Stimulated activated CD8-positive, alpha-beta memory T cell treated with anti-CD3 and anti-CD28 coated beads, Interleukin-7, amount 100 ng/mL, for 48 hours (primary cell): ENCODE measurements at places on chromosomes 6 and 20.

DNA sequence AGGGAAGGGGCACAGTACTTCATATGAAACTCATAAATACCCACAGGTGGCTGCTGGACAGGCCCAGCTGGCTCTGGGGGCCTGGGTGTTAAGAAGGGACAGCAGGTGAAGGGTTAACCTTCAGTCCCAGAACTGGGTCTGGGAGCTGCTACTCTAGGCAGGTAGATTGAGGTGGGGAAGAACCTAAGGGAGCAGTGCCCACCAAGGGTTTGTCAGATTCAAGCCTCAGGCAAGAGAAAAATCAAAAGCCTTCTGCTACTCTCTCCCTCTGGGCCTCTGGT lies 5.6 kb downstream of the RPL10A start:
- DNase-seq: no peak

DNA sequence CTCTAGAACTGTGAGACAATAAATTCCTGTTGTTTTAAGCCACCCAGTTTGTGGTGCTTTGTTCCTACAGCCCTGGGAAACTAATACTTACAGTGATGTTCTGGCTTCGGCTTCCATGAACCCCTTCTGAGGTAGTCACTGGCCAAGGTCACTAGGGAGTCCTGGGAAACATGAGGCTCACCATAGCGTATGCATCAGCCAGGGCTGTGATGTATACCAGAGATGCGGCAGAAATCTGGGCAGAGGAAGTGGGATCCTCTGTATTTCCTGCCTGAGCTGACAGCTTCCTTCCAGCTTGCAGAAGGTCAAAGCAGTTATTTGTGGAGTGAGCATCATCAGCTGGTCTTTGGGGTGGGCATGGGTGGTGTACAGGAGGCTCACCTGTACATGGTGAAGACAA lies 27.9 kb downstream of the KAT14 start:
- no peak for DNase-seq

DNA sequence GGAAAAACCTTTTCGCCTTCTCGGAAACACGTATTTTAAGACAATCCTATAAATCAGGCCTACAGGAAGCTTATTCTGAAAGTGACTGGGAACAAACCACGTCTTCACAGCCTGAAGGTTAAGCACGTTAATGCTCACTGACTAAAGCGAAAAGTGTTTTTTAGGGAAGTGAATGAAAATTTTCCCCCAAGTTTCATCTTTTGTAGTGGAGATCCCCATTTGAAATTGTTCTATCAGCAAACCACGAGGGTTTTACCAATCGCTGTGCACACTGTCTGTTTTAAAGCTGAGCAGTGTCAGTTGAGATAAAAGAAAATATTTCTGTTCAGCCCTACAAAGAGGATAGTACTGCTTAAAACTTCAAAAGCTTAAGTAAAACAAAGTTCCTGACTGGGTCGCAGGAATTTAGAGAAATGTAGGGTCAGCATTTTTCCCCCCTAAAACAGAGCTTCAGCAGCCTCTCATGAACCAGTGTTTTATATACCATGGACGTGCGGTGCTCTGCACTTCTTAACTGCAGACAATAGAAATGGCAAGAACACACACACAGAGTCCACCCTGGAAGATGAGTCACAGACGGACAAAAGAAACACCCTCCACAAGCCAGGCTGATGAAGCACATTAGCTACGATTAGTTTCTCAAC lies 34.9 kb downstream of the SLC22A23 start:
- DNase-seq: no peak

GRCh38 chr6:16621002-16621401 lies 140.3 kb downstream of the ATXN1 start:
- DNase-seq: no peak

DNA sequence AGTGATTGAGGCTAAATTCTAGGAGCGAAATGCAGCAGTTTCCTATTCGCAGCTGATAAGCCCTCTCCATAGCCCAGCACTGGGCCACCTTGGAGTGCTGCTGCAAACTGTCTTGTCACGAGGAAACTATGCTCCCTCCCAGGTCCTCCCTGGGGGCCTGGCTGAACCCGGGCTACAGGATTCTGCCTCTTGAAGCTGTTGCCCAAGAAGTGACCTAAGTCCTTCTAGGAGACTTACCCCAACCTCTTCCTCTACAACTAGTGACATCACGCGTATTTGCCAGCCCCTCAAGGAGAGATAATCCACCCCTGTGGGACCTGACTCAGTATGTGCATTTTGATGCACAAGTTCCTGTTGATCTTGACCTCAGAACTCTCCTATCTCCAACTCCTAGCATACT lies 26.5 kb upstream of the ZFAND3 start:
- no peak for DNase-seq

GRCh38 chr6:143288923-143289322 lies 161.6 kb downstream of the ADAT2 start:
- no peak for DNase-seq
